ENCODE measurements at places on chromosomes 11 and 22. TPM values are rescaled to one million over a fixed set of nuclear protein-coding genes. Genes with fewer than 3 reads are reported as not detected.

GRCh38 chr11:134750619-134751018 lies 338.6 kb upstream of the B3GAT1 start:
- DNase-seq = no peak

GRCh38 chr11:43952401-43953342 lies 10.2 kb downstream of the C11orf96 start:
- DNase-seq = no peak

KCNE3 gene
- total RNA-seq = 0.18 TPM

DNA sequence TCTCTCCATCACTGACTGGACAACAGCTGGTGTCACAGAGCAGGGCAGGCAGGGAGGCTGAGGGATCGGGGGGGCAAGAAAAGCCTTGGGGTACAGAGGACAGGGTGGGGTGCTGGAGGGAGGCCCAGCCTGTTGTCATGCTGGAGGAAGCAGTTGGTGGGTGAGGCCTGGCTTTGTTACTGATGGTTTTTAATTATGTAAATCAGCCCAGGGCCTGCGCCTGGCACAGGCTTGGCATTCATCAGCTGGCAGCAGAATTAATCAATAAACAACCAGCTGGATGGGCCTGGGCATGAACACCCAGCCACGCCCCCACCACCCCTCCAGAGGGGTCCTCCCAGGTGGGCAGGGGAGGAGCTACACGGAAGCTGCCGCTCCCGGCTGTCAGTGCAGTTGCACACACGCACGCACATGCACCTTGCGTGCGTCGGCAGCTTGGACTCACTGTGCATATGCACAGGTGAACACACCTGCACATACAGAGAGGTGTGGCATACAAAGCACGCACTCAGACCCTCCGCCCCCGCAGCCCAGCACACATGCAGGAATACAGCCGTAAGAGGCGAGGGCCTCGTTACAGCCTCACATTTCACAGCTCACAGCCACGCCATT lies 21.3 kb upstream of the ELFN2 start:
- no peak for DNase-seq

GRCh38 chr22:45949258-45949870 lies 27.6 kb downstream of the WNT7B start:
- DNase-seq = no peak

GRCh38 chr22:33823552-33823951 lies 96.7 kb downstream of the LARGE1 start:
- DNase-seq = no peak

DNA sequence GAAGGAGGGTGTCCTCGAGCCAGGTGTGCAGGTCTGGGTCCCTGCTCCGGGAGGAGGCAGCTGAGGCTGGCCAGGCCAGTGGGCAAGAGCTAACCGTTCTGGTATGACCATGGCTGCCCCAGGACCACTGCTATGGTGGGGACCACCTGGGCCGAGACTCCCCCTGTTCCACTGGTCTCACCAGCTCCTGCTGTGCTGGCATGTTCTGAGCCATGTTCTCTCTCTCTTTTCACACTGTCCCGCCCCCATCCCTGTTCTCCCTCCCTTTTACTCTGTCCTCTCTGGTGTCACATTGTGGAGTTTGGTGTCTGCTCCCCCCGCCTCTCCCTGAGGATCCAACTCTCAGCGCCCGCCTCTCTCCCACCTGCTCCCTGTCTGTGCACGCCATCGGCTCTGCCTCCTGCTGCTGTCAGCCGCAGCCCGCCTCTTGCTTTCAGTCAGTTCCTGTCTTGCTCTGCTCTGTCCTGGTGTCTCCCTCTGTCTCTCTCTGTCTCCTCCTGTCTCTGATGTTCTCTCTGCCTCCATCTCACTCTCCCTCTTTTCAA lies 66.4 kb downstream of the LRRC32 start:
- no peak for DNase-seq

TMEM191C gene
- total RNA-seq = 0.08 TPM

- no peak for DNase-seq
Observed at GRCh38 chr22:23089633-23090456, 19.5 kb downstream of the GNAZ start.

DNA sequence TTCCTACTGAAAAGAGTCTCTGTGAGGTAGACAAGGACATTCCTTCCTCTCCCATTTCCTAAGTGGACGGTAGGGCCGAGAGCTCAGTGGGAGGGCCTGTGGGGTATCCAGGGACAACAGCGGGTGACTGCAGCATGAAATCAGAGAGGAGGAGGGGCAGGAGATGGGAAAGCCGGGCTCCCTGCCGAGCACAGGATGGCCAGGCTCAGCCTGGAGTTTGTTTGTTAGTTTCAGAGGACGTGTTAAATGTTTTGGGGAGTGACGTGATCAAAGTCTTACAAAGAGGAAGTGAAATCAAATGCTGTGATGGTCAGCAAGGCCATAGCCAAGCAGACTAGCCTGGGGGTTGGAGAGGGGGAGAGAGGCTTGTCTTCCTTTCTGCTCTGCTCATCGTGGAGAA lies 152.7 kb downstream of the ADAMTS15 start:
- peak; percentile 76 for DNase-seq

- peak; percentile 70 for DNase-seq
Observed at GRCh38 chr11:3959015-3959902, 103.8 kb downstream of the STIM1 start.

DNA sequence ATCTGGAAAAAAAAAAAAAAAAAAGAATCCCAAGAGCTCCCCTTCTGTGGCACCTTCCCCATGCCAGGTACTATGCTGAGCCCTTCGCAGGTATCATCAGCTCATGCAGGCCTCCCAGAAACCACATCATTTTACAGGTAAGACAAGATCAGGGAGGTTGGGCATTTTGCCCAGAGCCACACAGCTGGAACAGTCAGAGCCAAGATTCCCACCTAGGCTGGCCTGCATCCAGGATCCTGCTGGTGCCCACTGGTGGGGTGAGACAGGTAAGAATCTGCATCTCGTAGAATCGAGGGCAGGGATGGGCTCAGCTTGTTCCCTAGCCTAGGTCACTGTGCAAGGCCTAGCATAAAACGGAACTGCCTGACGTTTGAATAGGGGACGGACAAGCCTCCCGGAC lies 15.7 kb upstream of the MEN1 start:
- DNase-seq = no peak

NLRP14 gene
- not detected for total RNA-seq

DNA sequence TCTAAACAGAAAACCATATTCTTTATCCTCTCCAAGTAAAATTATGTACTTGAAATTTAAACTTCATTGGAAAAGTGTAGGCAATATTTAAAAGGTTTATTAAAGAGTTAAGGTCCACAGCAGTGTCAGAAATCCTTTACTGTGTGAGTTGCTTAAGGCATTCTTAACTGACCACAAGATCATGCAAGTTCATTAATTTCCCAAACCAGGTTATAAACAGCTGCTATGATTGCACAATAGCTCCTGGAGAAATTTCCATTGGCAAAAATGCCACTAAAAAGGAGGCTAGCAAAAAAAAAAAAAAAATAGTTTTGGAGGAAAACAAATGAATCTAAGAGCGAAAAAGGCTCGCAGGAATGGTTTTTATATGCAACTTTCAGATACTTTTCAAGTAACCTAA lies 106.2 kb downstream of the ETS1 start:
- peak; percentile 95 for DNase-seq

LIN7C gene
- total RNA-seq = 33.2 TPM

DNA sequence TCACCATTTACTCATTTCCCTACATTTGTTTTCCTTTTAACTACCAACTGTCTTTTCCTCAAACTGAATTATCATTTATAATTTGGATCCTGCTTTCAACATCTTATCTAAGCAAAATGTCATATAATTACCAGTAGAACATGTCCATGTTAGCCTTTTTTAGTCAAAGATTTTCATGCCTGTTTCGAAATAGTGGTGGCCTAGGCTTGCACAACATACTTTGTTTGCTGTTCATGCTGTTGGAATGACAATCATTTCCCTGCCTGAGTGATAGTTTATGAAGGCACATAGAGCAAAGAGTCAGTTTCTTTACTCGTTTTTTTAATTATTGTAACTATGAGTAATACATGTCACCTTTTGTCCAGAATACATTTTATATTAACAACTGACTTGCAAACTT lies 144.3 kb upstream of the ANO3 start:
- peak; percentile 76 for DNase-seq

GRCh38 chr11:60831501-60832079 lies 10.3 kb upstream of the CCDC86 start:
- DNase-seq = peak; percentile 61

DNA sequence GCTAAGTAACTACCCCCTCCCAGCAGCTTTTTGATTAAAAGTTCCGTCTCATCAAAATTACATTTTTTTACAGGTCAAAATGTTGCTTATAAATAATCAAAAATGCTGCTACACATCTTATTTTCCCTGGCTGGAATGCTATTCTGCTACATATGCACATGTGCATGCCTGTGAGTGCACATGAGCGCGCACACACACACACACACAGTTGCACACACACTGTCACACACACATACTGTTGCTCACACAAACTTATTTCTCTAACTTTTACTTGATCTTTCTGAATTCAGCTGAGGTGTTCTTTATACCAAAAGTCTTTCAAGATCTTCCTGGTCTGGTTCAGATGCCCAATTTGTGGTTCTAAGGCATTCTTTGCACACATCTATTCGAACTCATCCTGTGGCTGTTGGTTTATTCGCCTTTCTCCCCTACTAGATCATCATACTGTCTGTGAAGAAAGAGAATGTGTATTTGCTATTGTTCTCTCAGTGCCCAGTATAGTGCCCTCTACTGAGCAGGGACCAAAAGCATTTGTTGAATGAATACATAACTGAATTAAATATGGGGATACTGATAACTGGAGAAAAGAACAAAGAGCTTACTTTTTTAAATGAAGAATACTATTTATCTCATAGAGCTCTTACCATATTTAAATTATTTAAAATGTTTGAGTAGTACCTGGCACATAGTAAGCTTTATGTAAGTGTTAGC lies 68.1 kb upstream of the CCDC179 start:
- no peak for DNase-seq
